ENCODE measurements at places on chromosomes 3 and 15.
A peak's percentile ranks its signal among the peaks of the same experiment; 100 is the strongest.

GRCh38 chr15:87722941-87723691 is 533.4 kb downstream of the NTRK3 start:
- no peak for DNase-seq

- peak; percentile 78 for DNase-seq
These were observed 61.3 kb upstream of the ACKR4 start for GRCh38 chr3:132535575-132536441.

DNA sequence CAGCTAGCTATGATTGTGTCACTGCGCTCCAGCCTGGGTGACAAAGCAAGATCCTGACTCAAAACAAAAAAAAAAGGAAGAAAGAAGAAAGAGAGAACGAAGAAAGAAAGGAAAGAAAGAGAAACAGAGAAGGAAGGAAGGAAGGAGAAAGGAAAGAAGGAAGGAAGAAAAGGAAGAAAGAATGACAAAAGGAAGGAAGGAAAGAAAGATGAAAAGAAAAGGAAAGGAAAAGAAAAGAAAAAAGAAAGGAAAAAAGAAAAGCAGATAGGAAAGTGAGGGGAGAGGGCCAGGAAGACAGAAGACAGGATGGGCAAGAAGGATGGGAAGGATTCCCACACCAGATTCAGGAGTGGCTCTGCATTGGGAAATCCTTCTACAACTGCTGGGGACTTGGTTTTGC is 44.9 kb downstream of the GOLGA6L2 start:
- no peak for DNase-seq

GRCh38 chr3:152910211-152910610 is 75.3 kb downstream of the P2RY1 start:
- DNase-seq: no peak

DNA sequence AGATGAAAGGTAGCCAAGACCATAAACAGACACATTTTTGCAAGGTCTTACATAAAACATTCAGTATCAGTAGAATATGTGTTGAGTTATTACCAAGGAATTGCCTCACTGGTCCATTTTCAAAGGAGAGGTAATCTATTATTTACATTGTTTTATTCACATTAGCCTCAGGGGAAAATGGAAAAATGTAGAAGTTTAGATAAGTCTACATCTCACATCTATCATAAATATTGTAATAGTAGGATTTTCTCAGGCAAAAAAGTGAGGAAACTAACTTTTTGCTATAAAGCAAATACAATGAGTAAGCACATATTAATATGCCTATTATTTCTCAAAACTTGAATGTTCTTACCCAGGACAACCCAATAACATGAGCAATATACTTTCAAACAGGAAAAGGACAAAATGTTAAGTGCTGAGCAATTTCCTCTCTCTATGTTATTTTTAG is 184.6 kb upstream of the AGTR1 start:
- no peak for DNase-seq

DNA sequence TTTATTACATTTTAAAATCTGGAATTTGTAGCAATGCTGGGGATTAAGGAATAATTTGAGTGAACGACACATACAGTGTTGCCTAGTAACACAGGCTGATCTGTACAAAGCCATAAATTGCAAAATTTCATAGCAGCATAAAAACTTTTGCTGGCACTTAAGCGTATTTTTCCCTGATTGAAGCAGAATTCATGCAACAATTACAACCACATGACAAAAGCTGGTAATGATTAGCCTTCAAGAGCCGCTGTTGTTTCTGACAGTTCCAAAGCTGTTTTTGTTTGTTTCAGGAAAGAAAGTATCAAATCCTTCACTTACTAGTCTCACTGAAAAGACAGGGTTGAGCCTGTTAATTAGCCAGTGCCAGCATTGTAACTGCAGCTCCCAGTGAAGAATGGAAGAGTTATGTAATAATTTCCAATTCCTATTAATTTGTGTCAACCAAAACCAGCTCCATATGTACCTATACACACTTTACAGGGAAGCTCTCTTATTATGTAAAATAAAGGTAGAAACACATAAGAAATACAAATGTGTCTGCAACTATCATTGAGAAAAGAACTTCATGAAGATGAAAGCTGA is 60.7 kb downstream of the AGTR1 start:
- DNase-seq: no peak

GRCh38 chr3:129615751-129616281 is 9.3 kb upstream of the PLXND1 start:
- peak; percentile 60 for DNase-seq

DNA sequence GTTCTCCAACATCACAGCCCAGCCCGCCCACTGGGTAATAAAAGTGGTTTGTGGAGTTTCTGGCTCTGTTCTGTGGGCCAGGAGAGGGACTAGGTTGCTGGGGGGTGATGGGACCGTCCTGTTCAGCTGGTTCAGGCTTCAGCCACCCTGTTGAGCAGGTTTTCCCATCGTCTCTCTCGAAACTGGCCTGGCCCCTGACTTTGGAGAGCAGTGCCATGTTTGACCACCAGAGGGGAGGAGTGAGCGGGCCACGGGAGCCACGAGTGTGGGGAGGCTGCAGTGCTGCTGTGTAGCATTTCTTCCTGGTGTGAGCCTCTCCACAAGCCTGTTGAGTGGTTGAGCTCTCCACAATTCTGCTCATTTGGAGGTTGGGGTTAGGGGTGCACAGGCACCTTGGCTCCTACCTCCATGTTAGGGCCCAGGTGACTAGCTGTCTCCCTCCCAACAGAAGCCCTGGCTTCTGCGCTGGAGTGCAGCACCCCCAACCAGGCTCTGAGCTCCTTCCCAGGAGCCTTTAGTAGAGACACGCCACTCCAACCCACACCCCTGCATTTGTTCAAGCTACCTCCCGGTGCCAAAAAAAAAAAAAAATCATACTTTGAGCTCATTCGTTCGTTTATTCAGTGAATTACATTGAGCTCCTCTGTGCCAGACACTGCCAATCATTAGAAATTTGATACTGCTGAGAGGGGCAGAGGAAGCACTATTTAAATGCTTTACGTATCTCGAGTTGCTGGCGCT is 13.9 kb downstream of the SPINT1 start:
- peak; percentile 87 for DNase-seq

DNA sequence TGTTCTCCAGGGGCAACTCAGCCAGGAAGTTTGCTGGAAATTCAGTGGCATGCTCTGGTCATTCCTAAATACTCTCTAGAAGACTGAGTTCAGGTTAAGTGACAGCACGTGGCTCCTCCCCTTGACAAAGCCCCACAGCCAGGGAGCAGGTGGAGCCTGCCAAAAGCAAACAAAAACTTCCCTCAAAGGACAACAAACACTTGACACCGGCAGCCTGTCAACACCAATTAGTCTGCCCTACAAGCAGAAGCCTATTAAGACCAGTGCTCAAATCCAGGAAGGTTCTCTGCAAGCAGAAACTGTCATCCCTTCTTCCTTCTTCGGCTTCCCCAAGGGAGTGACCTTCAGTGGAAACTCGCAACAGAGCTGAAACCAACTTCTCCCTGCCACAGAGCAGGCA is 5.0 kb downstream of the MEX3B start:
- peak; percentile 39 for DNase-seq

DNA sequence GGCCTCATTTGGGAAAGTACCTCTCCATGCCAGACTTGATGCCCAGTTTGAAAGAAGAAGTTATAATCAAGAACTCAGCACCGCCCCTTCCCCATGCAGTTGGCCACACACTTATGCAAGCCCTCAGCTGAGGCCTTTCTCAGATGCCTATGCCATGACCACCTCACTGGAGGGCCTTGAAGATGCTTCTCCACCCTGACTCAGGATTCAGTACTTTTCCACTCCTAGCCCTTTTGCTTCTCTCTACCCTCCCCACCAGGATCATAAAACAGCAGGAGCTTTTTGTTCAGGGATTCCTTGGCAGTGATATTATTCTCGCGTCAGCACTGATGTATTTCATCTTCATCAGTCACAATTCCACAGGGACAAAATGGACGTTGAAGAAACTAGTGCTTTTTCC is 313.5 kb downstream of the PYDC2 start:
- no peak for DNase-seq

DNA sequence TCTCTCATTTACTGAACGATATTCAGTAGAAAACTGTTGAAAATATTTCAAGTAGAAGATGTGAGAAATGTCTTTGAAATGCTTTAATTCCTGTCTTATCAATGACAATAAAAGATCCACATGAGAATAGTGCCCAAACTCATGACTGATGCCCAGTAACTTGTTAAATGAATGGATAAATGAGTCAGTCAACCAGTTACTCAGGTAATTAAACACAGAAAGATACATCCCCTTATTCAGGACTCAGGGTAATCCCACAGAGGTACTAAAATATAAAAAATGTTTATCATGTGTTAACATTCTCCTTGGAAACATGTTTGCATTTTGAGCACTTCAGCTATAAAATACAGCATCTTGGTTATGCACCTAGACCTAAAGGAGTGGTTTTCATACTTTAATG is 169.5 kb downstream of the MBNL1 start:
- DNase-seq: no peak

- DNase-seq: peak; percentile 7
These were observed 10.4 kb upstream of the RTP1 start for GRCh38 chr3:187186801-187187421.

DNA sequence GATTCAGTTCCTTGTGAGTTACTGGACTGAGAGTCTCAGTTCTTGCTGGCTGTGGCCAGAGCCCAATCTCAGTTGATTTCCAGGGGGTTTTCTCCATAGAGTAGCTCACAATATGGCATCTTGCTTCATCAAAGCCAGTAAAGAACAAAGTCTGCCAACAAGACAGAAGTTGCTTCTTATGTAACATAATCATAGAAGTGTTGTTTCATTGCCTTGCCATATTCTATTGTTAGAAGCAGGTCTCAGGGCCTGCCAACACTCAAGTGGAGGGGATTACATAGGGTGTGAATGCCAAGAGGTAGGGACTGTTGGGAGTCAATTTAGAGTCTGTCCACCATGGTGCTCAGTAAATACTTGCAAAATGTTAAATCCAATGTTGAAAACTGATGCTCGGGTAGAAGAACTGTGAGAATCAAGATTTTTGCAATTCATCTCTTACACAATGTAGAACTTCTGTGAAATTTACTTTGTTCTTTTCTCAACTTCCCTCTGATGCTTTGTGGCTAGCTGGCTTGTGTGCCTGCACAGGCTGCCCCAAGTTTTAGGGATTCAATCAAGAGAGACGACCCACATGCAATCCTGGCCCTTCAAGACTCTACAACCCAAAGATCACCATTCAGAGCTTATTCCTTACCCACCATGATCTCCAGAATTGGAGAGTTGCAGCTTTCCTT is 13.3 kb upstream of the PXYLP1 start:
- peak; percentile 51 for DNase-seq

DNA sequence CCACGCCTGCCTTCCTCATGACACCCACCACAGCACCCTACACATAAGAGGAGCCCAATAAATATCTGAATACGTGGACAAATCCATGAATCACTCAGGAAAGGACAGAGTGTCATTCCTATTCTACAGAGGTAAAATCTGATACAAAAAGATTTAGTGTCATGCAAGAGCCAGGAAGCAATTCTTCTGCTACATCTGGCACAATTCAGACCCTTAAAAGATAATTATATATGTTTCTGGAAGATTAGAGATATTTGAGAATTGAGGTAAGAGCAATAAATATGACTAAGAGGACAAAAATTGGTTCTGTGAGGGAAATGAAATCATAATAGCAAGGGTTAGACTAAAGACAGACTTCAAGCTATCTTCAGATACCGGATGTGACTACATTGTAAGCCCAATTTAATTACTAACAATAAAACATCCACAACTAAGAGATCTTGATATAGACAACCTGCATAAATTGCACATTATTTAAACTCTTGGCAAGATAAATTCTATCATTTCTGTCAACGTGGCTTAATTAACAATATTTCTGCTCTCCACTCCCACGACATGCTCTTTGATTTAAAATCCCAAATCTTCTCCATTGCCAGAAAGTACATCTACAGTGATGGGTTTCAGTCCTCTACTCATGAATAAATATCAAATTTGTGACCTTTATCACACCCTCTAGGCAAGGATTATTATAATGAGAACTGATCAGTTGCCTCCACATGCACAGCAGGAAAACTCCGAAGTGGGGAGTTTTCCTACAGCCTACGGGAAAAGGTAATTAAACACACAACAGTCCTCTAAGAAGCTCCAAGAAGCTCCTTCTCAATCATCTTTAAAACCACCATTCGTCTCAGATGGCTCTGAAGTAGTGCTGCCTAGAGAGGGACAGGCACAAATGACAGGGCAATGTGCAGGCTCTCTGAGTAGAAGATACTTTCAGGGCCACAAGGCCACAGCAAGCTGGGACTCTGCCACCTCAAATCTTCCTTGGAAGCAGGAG is 32.6 kb downstream of the MB21D2 start:
- DNase-seq: no peak

- DNase-seq: no peak
These were observed 193.7 kb downstream of the THRB start for GRCh38 chr3:24300949-24301348.

GRCh38 chr15:51398626-51399025 is 57.2 kb downstream of the GLDN start:
- no peak for DNase-seq

DNA sequence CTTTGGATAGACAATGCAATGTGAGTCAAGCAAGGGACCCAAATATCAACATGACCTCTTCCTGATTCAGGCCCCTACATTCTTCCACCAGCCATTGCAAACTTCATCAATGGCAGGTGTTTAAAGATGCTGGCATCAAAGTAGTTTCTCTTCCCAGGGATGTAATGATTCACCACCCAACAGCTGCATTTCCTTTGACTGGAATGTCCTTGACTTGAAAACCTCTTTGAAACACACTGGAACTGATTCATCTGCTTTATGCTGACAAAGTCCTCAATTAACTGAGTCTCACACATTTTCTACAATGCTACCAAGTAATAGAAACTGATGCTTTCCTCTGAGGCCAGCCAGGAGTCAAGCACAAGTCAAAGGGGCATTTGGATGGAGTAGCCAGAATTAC is 385.5 kb downstream of the GBE1 start:
- no peak for DNase-seq

DNA sequence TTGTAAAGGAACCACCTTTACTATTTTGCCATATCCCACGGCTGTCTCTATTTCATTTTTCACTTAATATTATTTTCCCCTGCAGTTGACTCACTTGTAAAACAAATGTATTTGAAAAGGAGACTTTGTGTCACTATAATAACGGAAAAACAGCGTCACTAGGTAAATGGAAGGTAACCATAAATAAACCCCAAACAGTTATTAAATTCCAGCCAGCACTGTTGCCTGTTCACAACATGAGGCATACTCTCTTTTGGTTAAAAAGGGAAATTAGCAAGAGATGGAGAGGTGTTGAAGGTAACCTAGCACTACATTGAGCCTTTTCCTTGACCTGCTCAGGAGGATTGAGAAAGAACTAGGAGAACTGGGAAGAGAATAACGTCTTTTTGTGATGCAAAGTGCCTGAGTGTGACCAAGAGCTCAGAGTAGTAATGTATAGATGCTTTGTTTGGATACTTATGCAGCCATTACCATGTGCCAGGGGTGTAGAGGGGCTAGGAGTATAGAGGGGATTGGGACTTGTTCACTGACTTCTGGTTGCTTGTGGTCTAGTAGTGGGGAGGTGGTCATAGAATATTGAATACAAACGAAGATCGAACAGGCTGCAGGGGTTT is 19.6 kb downstream of the FLNB start:
- DNase-seq: no peak

GRCh38 chr3:139916271-139916670 is 18.7 kb upstream of the CLSTN2 start:
- no peak for DNase-seq
